ENCODE measurements at places on chromosomes 5 and 9.

DNA sequence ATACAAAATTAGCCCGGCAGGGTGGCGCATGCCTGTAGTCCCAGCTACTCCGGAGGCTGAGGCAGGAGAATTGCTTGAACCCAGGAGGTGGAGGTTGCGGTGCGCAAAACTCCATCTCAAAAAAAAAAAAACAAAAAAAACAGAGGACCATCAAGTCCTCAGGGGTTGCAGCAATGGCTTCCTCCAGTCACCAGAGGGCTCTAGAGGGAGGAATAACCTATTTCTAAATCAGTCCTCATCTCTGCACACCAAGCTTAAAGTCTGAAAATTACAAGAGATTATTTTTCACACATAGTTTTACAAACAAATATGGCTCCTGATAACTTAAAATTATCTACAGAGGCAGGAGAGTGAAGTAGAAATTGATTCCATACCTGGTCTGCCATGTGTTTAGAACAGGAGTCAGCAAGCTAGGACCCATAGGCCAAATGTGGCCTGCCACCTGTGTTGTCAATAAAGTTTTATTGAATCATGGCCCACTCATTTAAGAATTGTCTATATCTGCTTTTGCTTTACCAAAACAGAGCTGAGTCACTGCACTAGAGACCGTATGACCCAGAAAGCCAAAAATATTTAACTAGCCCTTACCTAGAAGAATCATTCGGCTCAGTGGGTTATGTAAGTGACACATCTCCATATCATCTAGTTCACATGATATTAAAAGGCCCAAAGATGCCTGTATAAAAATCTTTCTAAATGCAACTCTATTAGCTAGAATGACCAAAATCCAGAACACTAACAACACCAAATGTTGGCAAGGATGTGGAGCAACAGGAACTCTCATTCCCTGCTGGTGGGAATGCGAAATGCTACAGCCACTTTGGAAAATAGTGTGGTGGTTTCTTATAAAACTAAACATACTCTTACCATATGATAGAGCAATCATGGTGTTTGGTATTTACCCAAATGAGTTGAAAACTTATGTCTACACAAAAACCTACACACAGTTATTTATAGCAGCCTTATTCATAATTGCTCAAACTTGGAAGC is 207.7 kb downstream of the FRMD3 start:
- no peak for DNase-seq

DNA sequence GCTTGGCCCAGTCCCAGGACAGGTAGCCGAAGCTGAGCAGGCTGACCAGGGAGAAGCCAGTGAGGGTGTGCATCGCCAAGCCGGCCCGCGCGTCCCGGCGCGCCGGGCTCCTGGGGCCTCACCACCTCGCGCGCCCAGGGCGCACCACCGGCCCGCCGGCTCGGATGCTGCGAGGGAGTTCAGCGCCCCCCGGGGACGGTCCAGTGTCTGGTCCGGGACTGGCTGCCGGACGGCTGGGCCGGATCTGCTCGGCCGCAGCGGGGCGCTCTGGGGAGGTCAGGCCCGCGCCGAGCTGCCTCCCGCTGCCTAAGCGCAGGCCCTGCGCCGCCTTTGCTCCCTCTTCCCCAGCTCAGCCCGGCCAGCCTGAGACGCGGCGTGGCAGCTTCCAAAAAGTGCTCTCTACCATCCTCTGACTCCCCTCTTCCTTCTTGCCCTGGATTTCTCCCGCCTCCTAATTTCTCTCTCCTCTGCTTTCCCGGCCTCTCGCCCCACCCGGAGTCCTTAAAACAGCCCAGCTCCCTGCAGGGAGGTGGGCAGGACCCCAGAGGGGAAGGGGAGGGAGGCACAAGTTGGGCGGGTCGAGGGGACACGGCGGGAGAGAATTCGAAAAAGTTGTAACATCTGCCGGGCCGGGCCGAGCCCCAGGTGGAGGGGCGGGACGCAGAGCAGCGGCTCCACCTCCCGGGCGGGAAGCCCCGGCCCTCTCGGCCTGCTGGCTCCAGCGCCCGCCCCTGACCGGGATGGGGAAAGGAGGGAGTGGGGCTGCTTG is at the start of gene ARSI:
Gene ARSI (minus strand): TSS at position 605 of the 769 bp plus-strand sequence. CDS start 532 bp downstream, at position 73.
- DNase-seq: no peak

DNA sequence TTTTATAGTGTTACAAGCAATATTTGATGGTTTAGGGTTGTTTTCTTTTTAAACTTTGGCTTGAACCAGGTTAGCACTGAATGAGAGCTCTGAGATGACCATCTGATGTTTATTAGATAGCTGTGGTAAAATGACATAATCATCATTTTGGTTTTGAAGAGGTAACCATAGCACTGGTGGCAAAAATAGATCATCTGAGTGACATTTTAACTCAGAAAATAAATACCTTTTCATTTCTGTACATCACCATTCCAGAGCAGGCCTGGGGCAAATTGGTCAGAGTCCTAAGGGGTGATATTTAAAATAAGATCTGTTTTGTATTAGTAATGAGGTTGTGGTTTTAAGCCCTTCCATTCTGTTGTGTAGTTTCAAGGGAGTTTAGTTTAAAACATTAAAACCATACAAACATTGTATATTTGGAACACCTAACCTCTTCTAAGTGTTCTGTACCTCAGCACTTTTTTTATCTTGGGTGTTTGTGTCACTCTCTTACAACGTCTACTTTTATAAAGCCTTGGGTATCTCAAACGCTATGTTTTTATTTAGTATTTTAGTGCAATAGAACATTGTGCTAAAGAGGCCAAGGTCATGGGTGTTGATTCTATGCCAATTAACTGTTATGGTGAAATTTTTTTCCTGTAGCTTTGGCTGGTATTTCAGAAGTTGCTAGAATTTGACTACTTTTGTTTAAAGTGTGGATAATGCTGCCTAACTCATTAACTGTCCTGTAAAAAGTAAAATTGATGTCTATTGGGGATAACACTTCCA is 166.1 kb downstream of the CD180 start:
- no peak for DNase-seq

DNA sequence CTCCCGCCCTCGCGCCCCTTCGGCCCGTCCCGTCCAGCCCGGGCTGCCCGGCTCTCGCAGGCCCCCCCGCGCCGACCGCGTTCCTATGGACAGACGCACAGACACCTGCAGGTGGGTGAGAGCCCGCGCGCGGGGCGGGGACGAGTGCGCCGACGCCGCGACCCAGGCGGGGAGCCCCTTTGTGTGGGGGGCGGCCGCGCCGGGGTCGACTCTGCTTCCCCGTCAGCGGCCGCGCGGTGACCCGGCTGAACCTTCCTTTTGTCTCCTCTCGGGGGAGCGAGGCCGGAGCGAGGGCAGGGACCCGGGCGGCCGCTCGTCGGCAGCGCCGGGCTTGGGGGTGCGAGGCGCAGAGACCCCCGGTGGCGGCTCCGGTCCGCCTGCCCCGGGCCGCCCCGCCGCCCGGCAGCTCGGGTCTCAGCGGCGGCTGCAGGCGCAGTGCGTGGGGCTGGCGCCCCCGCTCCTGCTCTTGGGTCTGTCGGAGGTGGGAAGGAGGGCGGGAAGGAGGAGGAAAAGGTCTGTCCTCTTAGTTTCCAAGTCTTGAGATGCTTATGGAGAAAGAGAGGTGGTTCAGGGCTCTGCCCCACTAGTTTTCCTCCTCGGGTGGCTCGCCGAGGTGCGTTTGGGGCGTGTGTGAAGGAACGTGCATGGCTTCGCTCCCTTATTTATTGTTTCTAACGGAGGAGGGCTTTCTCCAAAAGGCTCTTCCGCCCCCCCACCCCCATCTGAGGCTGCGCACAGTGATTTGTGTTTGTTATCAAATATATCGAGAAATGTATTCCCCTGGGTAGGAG is 576 bp downstream of the KIAA1958 start:
- DNase-seq: peak; percentile 18

DNA sequence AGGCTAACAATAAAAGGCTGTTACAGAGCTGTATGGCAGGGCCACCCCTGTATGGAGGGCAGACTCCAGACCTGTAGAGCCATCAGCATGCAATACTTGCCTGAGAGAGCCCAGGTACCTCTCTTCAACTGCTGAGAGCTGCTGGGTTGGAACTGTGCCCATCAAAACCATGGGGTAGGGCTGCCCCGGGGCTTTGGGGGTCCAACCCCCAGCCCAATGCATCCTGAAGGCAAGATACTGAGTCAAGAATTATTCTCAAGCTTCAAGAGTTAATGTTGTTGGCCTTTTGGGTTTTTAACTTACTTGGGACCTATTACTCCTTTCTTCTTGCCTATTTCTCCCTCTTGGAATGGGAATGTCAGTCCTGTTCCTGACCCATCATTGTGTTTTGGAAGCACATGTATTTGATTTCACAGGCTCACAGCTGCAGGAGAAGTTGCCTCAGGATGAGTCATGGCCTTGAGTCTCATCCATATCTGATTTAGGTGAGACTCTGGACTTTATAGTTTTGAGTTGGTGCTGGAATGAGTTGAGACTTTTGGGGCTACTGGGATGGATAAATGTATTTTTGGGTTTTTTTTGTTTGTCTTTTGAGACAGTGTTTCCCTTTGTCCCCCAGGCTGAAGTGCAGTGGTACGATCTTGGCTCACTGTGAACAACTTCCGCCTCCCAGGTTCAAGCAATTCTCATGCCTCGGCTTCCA is 21.0 kb upstream of the CDK7 start:
- DNase-seq: no peak

Measured in T-helper 9 cell (primary cell).